Fibroblast of skin of abdomen (primary cell): ENCODE measurements at places on chromosomes 2 and 18.

DNA sequence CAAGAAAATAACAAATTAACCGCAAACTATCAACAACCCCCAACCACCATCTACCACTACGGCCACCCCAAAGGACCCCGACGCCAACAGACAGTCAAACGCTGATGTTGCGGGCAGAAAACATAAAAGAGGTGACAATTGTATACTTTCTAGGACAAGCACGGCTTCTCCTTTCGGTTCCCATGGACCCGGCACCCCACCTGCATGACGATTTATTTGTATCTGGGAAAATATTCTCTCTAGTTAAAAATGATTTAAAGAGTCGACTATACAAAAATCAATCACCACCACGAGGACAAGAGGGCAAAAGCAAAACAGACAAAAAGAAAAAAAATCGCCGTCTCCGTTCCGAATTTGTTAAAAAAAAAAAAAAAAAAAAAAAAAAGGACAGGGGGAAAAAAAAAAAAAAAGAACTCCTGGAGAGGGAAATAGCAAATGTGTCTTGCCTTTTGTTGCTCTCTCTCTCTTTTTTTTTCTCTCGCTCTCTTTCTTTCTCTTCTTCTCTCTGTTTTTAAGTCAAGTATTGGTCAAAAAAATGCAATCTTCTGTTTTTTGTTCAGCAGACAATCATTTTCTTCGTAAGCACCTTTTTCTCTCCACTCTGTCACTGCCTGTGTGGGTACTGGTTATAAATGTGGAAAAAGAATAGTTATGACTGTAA lies 3.6 kb downstream of the SIX3 start:
- no peak for DNase-seq

DNA sequence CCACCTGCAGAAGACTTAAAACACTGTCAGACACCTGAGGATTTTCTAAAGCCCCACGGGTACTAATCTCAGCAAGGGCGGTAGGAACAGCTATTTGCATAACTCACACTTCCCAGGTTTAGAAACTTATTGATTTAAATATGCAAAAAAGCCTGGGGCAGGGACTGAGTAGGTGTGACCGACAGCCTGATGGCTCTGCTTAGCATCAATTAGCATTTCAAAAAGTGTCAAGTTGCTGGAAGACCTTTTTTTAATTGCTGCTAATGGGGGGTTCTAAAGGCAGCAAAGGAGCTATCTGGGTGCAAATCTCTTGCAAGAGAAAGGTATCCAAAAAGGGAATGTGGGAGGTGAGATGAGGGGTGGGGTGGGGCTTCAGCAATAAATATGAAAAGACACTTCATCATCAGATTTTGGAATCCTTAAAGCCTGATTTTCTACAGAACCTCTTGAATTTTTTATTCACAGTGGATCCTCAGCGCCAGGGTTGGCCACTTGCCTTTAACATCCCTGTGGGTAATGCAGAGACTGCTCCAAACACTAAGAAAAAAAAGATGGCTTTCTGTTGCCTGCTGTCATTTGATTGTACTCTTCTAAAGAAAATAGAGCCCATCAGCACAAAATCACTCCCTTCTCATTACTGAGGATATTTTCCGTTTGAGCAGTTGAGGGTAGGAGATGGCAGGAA lies 121.1 kb upstream of the RMP24 start:
- DNase-seq = no peak

- no peak for DNase-seq
These were observed 23.3 kb downstream of the TRABD2A start for GRCh38 chr2:84857566-84857965.

- no peak for DNase-seq
These were observed 78.6 kb downstream of the ASB1 start for GRCh38 chr2:238505119-238505891.

- DNase-seq = no peak
These were observed 136.4 kb upstream of the APCDD1 start for GRCh38 chr18:10317864-10318690.

DNA sequence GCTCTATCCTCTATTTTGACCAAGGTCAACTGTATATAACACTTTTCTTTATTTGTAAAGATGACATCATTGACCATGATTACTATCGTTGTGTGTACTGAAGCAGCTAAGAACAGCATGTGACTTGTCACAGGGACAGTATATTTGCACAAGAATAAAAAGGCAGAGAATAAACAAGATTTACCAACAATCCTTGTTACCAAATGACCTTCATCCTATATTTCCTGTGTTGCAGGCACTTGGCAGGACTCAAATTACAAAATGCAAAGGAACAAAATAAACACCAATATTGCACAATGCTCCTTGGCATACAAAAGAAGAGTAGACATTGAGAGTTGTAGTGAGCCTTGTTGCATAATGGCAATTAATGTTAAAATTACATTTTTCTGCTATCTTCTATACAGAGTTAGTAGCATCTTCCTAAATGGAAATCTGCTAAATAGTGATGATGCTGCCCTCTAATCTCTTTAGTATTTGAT lies 61.8 kb downstream of the RFTN2 start:
- DNase-seq = no peak

DNA sequence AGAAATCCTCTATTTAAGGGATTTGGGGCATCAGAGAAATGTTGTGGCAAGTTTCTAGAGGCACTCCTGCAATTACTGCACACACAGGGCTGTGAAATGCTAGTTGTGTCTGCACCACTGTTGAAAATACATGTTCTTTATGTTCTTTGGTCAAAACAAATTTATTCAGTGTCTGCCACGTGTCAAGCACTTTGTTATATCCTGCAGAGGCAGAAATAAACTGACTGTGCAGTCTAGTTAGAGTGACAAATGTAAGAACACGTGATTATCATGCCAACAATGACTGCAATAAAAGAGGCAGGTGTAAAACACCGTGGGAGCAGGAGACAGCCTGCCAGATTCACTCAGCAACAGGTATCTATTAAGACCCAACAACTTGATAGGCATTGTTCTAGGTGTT lies 423.3 kb downstream of the LRP1B start:
- no peak for DNase-seq

GRCh38 chr2:15169326-15170069 lies 391.6 kb downstream of the NBAS start:
- peak; percentile 97 for DNase-seq

- no peak for DNase-seq
These were observed 31.0 kb downstream of the PLEK start for GRCh38 chr2:68396093-68396492.

DNA sequence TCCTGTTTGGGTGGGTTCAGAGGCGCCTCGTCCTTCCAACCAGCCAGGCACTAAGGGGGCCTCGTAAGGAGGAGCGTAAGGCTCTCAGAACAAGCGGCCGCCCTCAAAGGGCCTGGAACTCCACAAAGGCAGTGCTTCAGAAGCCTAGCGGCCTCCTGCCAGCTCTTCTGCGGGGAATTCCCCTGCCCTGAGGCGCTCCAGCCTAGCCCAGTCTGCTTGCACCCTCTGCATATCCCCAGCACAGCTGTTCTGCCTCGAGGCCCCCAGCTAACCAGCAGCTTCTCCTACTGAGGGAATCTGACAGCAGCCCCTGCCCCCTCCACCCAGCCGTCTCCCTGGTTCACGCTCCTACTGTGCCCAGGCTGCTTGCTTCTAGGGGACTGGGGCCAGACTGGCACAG lies 265.9 kb downstream of the TFCP2L1 start:
- DNase-seq = no peak

- no peak for DNase-seq
These were observed 194.0 kb downstream of the ZFP36L2 start for GRCh38 chr2:43032213-43033015.

- peak; percentile 71 for DNase-seq
These were observed 165.7 kb upstream of the SLC14A2 start for GRCh38 chr18:45449418-45450227.

DNA sequence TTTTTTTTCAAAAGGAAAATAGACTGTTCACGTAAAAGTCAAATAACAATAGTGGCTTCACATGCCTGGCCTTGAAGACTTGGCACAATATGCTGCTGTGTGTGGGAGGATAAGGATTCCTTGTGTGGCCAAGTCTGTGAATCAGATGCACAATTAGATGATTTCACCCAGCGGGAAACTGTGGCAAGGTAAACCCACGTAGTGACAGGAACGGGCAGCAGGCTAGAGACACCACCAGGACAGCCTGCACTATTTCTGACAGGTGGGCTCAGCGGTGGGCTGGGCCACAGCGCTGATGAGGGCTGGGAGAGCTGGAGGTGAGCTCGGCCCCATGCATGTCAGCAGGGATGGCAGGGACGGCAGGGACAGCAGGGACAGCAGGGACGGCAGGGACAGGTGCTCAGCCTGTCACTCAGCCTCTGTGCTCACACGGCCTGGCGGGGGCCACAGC lies 21.6 kb downstream of the SNORC start:
- DNase-seq = peak; percentile 18

- no peak for DNase-seq
These were observed 112.1 kb downstream of the LTBP1 start for GRCh38 chr2:33058716-33059470.

- peak; percentile 16 for DNase-seq
These were observed 30.3 kb downstream of the ALMS1 start for GRCh38 chr2:73415906-73416305.

DNA sequence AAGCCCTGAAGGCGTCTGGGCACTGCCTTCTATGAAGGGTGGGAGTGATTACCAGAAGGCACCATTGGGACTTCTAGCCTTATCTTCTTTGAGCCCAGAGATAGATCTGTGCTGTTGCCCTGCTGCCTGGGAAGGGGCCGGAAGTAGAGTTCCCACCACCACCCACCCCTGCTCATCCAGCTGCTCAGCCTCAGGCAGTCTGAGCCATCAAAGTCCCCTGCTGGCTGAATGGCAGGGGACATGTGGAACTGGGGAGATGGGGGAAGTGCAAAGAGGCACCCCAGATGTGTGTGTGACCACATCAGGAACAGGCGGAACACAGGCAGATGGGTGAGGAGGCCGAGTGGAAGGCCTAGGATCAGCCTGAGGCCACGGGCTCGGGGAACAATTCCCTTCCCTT lies 3.3 kb upstream of the WNT10A start:
- no peak for DNase-seq

DNA sequence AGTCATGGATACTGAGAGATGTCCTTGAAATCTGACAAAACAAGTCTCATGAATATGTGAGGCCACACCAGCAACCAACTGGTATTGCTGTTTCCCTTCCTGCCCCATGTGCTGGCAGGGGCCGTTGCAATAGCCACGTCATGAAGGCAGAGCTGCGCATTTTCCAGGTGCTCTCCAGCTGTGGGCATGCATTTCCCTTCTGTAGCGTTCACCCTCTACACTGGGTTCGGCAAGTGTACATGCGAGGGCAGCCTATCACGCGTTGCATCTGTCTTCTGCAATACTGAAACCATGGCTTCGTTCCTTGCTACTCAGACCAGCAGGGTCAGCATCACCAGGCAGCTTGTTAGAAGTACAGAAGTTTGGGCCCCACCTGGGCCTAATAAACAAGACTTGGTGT lies 17.4 kb downstream of the ARL4C start:
- no peak for DNase-seq

- no peak for DNase-seq
These were observed 53.4 kb downstream of the AAK1 start for GRCh38 chr2:69589973-69590652.

- no peak for DNase-seq
These were observed 4.5 kb upstream of the GLI2 start for GRCh38 chr2:120731175-120731574.

DNA sequence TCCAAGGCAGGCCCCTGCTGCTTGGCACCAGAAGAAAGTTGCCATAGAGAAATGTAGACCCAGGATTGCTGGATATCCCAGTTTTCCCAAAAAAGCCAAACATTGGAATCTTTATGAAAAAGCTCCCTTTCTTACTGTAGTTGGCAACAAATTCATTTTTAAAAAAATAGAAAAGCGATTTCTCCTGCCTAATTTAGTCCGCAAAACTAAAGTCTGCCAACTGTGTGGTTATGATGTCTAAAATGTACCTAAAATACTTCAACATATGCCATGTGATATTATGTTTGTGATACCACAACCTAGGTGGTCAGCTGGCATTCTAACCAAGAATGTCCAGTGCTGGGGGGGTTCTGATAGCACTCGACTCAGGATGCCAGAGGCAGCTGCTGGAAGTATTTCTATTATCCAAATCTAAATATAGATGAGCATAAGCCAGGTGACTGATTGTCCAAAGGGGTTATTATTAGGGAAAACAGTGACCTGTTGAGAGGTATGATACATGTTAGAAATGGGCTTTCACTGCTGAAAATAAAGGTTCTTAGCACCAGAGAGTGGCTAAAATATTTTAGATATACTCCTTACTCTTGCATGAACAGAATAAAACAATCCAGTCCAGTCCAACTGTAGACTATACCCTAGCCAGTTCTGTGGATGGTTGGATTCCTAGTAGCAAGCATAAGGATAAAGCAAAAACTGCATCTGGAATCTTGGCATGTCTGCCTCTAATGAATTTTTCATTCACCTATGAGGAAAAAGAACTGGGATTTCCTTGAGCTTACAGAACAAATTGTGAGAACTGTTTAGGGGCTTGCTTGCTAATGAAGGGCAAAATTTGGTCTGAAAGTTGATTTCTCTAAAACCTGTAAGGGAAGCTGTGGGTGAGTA lies 101.7 kb downstream of the STK39 start:
- no peak for DNase-seq

DNA sequence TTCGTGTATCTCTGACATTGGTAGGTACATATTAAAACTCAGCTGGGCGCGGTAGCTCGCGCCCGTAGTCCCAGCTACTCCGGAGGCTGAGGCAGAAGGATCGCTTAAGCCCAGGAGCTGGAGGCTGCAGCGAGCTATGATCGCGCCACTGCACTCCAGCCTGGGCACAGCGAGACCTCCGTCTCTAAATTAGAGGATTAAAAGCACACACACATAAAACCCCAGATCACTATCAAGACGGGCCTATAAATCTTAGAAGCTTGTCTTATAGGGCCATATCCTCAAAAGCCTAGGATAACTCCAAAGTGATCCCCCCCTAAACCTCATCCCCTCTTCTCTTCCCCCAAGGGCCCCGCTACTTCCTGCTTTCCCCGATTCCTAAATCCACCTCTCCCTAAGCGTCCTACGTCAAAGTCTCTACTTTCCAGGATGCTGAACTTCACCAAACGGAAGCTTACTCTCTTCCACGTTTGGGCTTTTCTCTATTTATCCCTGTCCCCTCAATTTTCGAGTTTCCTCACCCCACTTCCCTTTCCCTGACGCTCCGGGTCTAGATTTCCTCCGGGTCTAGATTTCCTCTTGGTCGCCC lies 707 bp downstream of the KRCC1 start:
- DNase-seq = peak; percentile 24

DNA sequence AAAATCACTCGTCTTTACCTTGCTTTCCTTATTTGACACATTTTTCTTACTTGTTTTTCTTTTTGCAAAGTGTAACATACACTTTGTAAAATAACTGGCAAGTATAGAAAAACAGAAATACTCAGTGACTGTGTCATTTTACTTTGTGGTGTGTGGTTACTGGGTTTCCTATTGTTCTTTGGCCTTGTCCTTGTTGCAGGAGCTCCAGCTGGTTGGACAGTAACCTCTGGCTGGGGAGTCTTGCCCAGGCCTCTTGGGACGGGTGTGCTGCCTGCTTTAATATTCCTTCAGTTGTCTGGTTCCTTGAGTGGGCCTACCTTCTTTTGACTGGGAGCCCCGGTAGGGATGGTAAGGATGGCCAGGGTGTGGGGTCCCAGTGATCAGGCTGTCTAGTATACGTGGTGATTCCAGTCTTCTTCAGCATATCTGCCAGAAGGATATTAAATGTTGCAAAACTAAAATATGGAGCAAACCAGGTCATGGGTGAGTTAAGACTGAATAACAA lies 53.8 kb downstream of the RNF144A start:
- DNase-seq = no peak

GRCh38 chr2:6800553-6800952 lies 65.2 kb downstream of the CMPK2 start:
- DNase-seq = peak; percentile 66

- no peak for DNase-seq
These were observed 76.3 kb upstream of the GALNT5 start for GRCh38 chr2:157181234-157181633.
